Activated CD4-positive, alpha-beta T cell treated with anti-CD3 and anti-CD28 coated beads, Interleukin-2, amount 50 U/mL, for 48 hours (primary cell): ENCODE measurements at places on chromosomes 5 and 9.

DNA sequence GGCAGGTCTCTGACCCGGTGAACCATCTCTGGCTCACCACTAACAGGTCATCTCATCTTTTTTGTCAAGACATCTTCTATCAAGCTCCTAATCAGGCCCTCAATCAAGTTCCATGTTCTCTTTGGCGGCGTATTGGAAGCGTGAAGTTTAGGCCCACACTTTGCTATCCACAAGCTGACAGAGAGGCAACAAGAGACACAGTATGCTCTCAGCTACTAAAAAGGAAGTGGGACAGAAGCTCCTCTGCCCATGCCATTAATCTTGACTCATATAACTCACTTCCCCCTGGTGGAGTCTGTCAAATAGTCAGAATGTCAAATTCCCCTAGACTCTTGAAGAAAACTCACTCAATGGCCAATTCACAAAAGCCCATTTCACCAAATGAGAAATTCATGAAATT is 77.6 kb upstream of the TMC1 start:
- DNase-seq: peak; percentile 17

- DNase-seq: no peak
These were observed 7.0 kb downstream of the DIPK1B start for GRCh38 chr9:136719195-136719880.

- no peak for DNase-seq
These were observed 147.5 kb downstream of the PAM start for GRCh38 chr5:102902647-102903046.

DNA sequence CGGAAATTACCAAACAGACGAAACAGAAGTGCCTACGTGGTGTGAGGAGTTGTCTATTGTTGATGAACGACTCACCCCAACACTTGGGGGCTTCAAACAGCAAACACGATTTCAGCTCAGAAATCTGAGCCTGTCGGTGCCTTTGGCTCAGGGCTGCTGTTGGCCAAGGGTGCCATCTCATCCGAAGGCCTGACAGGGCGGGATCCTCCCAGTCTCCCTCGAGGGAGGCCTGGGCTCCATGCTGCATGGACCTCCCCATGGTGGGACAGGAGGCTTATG is 1.3 kb downstream of the LRRC14B start:
- no peak for DNase-seq

DNA sequence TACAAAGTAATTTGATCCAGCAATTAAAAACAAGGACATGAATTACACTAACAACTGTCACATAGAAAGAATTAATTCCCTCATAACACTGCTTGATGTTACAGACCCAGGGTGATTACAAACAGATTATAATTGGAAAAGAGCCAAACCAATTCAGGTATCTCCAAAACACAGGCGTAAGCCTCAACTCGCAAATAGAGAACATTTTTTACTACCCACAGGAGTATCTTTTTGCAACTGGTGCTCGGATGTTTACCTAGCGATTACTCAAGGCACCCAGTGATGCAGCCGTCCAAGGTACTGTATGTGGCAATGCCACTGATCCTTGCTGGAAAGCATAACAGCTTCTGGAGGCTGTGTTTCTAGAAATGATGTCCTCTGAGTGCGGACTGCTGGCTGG is 386.1 kb upstream of the KIF2A start:
- no peak for DNase-seq

- DNase-seq: no peak
These were observed 1.1 kb downstream of the TGFBR1 start for GRCh38 chr9:99106044-99106375.

GRCh38 chr9:92627651-92628050 is 42.3 kb downstream of the IPPK start:
- DNase-seq: no peak

- DNase-seq: no peak
These were observed 1411.8 kb upstream of the ACO1 start for GRCh38 chr9:30972654-30973053.

- DNase-seq: no peak
These were observed 123.9 kb downstream of the TLE4 start for GRCh38 chr9:79695531-79696175.

DNA sequence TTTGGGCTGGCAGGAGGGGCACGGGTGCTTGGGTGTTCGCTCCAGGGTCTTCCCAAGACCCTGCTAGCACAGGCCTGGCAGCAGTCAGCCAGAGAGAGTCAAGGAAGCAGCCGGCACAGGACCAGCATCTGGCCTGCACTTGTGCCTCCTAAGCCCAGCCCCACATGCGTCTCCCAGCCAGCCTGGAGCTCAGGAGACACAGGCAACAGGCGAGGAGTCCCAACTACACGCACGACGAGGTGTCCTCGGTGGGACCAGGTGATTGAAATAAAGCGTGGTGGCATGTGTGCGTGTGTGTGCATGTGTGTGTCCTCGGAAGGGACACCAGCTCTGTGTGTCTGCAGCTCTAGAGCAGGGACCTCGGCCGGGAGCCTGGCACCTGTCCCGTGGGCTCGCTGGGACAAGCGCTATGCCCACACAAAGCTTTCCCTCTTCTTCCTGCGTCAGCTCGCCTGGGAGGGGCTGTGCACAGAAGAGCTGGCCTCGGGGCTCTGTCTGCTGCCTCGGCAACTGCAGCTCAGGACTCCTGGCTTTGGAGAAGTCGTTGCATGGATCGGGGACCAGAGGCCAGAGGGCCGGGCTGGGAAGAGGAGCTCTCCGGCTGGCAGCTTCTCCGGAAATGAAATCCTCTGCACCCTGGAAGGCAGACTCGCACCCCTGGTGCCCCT is 14.7 kb upstream of the SLC9A3 start:
- no peak for DNase-seq
